Vagina (tissue), 2 donors: ENCODE measurements at places on chromosomes 3 and 15.

DNA sequence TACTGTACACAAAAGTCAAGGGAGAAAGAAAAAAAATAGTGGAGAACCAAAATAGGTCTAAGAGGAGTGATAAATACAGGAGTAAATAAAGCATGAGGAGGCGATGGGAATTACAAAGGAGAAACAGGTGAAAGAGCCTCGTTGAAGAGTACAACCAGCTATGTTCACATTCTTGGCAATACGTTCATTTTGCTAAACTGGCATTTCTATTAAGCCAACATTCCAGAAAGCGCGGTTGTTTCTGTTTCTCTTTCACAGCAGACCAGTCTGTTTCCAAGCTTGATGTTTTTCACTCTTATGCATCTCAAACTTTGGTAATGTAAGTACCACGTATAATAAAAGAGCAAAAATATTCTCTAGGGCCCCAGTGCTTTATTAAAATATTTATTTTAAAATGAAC is 74.5 kb downstream of the NSUN3 start:
- no peaks in the 10 kb centered on the region for H3K36me3 ChIP-seq
- no peak overlapping the region for H3K27ac ChIP-seq
- no peaks in the 10 kb centered on the region for H3K27me3 ChIP-seq
- no peak overlapping the region for H3K4me3 ChIP-seq
- DNase-seq = no peak

DNA sequence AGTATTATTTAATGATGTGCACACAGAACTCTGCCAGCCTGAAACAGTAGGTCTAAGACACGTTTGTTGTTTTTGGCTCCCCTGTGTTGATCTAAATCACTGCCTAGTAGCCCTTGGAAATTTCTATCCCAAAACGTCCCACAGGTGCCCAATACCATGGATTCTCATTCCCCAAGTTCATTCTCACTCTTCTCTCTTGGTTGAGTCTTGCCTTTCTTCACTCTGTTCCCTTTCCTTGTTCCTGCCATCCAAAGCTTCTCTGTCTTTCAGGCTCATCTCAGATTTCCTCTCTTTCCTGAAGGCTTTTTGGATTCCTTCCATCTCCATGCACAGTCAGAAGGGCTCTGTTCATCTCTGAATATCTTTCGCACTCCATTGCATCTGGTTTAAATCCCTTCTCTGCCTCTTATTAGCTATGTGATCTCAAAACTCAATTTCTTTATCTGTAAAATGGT is 54.2 kb downstream of the PPARG start:
- no peak overlapping the region for H3K4me3 ChIP-seq
- no peaks in the 10 kb centered on the region for H3K36me3 ChIP-seq
- H3K4me1 ChIP-seq = peaks cover 7% of the 10 kb centered on the region
- no peaks in the 10 kb centered on the region for H3K27me3 ChIP-seq

DNA sequence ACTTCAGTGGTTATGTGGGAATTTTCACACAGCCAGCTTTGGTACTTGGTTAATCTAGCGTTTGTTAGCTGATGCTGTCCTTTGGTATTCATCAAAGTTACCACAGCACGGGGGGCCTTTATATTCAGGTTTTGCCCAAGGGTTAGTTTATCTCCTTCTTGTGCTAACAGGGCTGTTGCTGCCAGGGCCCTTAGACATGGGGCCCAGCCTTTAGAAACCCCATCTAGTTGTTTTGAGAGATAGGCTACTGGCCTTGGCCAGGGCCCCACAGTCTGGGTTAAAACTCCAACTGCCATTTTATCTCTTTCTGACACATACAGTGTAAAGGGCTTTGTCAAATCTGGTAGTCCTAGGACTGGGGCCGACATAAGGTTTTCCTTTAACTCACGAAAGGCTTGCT is 7.5 kb upstream of the DNAAF4 start:
- H3K4me3 ChIP-seq = no peak overlapping the region
- H3K27me3 ChIP-seq = no peaks in the 10 kb centered on the region
- no peaks in the 10 kb centered on the region for H3K36me3 ChIP-seq
- H3K4me1 ChIP-seq = no peaks in the 10 kb centered on the region

DNA sequence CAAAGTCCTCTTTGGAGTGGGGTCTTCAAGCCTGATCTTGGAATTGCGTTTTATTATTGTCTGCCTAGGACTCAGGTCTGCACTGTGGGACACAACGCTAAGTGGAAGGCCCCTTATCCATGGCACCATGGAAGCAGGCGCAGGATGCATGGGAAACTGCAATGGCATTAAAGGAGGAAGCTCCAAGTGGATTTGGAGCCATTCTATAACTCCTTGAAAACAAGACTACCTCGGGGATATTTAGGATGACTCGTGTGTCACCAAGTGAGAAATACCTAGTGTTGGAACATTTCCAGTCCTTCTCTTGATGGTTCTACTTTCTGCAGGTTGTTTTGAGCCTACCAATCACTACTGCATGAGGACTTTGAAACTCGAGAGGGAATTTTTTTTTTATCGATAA is 126.6 kb upstream of the ZBED2 start:
- H3K4me1 ChIP-seq = peaks cover 27% of the 10 kb centered on the region
- no peaks in the 10 kb centered on the region for H3K36me3 ChIP-seq
- DNase-seq = no peak
- H3K4me3 ChIP-seq = no peak overlapping the region
- H3K27me3 ChIP-seq = no peaks in the 10 kb centered on the region

- no peaks in the 10 kb centered on the region for H3K4me1 ChIP-seq
- DNase-seq = no peak
- no peak overlapping the region for H3K27ac ChIP-seq
- no peaks in the 10 kb centered on the region for H3K27me3 ChIP-seq
- H3K36me3 ChIP-seq = no peaks in the 10 kb centered on the region
- H3K4me3 ChIP-seq = no peak overlapping the region
Measured at GRCh38 chr15:52683580-52683979, 4.4 kb upstream of the ATOSA start.

DNA sequence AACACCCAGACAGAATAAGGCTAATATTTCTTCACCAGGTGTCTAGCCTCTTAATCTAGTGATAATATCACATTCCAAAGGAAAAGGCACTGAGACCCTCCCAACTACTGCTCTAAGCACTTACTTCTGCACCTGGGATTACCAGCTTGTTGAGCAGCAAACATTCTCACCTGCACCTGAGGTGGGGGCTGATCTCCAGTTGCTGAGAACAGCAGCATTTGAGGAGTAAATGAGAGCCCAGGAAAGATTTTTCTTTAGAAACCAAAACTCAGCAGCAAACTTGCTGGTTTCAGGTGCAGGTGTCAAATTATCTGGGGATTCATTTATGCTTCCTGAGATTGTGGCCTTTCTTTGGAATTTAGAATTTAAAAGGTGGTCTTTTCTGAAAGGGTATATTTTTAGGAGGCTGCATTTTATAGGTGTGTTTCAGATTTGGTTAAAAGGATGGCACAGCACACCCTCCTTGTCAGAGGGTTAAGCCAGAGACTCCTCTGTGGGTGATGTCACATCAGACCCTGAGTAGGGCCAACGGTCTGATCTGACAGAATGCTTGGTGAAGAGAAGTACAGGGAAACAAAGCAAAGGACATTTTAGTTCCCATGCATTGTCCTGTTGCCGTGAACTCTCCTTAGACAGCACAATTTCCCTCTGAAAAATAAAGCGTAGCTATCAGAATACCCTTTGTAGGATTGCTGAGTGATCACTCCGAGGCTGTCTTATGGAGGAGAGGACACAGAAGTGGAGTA is 411.0 kb upstream of the ATP11B start:
- no peak overlapping the region for H3K27ac ChIP-seq
- no peak for DNase-seq
- H3K36me3 ChIP-seq = no peaks in the 10 kb centered on the region
- H3K4me3 ChIP-seq = no peak overlapping the region
- H3K27me3 ChIP-seq = no peaks in the 10 kb centered on the region

DNA sequence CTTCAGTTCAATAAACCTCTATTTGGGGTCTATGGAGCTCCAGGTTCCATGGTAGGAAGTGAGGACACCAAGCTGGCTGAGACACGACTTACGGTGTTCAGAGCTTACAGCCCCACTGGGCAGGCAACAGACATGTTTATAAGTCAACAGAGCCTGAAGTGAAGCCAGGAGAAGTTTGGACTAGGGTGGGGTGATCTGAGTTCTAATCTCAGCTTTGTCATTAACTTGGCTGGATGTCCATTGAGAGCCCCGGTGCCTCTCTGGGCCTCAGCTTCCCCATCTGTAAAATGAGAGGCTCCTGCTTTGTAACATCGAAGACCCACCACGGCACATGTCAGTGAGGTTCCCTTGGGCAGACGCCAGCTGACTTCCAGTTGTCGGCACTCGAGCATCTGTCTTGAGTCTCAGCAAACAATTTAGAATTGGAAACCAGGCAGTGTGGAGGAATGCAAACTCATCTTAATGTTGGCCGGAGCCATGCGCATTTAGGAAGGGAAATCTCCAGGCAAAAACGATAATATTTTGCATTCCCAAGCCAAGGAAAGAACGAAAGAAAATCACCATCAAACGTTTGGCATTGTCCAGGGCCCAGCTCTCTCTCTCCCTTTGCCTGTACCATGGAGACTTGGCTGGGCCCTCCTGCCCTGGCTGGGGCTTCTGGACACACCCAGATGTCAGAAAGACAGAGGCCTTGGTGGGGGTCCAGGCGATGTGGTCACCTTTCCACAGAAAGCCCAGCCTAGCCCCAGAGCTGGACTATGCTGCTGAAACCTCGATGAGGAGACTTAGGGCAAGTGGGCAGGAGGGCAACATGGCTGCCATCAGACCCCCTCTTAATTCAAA is 18.4 kb downstream of the ITGA11 start:
- H3K4me3 ChIP-seq = no peak overlapping the region
- H3K4me1 ChIP-seq = peaks cover 39% of the 10 kb centered on the region
- peak overlapping the region; percentile 39 for H3K27ac ChIP-seq
- H3K36me3 ChIP-seq = no peaks in the 10 kb centered on the region
- DNase-seq = peak; percentile 28

GRCh38 chr3:56886314-56886713 is 84.6 kb upstream of the ARHGEF3 start:
- no peak for DNase-seq
- no peaks in the 10 kb centered on the region for H3K36me3 ChIP-seq
- no peaks in the 10 kb centered on the region for H3K27me3 ChIP-seq
- H3K4me1 ChIP-seq = peaks cover 36% of the 10 kb centered on the region

DNA sequence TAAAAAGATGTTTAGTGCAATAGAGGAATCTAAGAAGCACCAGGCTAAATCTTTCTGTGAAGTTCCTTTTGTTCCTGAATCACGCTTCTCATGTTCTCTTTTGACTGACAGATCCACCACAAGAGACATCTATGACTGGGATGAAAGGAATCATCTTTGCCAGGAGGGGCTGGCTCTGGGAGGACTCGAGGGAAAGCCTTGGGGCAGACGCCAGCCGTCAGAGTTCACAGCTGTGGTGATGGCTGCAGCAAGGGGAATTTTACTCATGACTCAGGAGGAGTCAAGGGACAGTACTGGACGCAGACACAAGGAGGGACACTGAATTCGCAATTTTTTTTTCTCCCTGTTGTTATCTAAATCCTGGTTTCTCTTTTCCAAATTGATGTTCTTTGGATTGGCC is 38.7 kb downstream of the C3orf38 start:
- H3K27ac ChIP-seq = no peak overlapping the region
- H3K27me3 ChIP-seq = no peaks in the 10 kb centered on the region
- H3K4me1 ChIP-seq = no peaks in the 10 kb centered on the region
- H3K36me3 ChIP-seq = no peaks in the 10 kb centered on the region
- no peak overlapping the region for H3K4me3 ChIP-seq

- no peak overlapping the region for H3K4me3 ChIP-seq
- no peak for DNase-seq
Measured at GRCh38 chr15:44971036-44971435, 14.5 kb downstream of the TERB2 start.
